ENCODE measurements at places on chromosomes 3 and 15.

GRCh38 chr15:72474912-72475628 lies 940 bp downstream of the ARIH1 start:
- DNase-seq = no peak

GRCh38 chr3:49164983-49165720 lies 979 bp downstream of the CCDC71 start:
- no peak for DNase-seq

DNA sequence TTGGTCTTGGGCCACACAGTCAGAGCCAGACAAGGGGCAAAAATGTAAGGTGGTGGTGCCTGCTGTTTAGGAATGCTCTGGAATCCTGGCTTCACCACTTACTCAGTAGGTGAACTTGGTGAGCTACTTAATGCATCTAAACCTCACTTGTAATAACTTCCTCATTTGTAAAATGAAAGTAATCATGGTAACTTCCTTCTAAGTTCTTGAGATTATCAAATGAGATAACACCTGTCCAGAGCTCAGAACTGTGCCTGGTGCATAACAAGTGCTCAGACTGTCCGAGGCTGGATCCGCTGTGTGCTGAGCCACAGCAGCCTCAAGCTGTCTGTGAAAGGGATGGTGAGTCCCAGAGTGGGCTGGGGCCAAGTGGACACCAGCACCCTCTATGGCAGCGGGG lies 62.8 kb upstream of the KY start:
- DNase-seq = no peak

GRCh38 chr15:33638453-33638852 lies 327.7 kb downstream of the RYR3 start:
- no peak for DNase-seq

- no peak for DNase-seq
Observed at GRCh38 chr15:96160800-96161199, 169.7 kb upstream of the NR2F2 start.

GRCh38 chr3:16090024-16090423 lies 84.5 kb upstream of the GALNT15 start:
- peak; percentile 95 for DNase-seq

- peak; percentile 49 for DNase-seq
Observed at GRCh38 chr3:183664913-183665381, 29.5 kb downstream of the KLHL24 start.

- no peak for DNase-seq
Observed at GRCh38 chr15:58139276-58139988, 1.3 kb downstream of the AQP9 start.

- DNase-seq = no peak
Observed at GRCh38 chr3:97510795-97511194, 253.8 kb upstream of the ARL6 start.

DNA sequence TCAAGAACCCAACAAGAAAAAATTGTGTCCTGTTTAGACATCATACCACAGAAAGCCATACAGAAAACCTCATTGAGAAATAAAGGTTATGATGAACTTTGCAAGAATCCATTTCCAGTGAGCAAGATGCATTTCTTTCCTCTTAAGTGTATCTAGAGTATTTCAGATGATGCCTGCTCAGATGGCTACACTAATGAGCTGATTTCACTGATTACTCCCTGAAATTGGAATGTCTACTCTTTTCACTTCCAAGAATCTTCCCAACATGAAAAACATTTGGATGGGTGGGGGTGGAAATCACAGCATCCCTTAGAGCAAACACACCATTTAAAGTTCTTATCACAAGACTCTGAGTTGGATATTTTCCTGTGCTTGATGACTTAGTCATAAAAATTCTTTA lies 41.4 kb upstream of the IL12A start:
- no peak for DNase-seq

- DNase-seq = no peak
Observed at GRCh38 chr3:17142516-17142915, 257.8 kb downstream of the PLCL2 start.

GRCh38 chr3:106115557-106115956 lies 246.7 kb upstream of the CBLB start:
- no peak for DNase-seq

DNA sequence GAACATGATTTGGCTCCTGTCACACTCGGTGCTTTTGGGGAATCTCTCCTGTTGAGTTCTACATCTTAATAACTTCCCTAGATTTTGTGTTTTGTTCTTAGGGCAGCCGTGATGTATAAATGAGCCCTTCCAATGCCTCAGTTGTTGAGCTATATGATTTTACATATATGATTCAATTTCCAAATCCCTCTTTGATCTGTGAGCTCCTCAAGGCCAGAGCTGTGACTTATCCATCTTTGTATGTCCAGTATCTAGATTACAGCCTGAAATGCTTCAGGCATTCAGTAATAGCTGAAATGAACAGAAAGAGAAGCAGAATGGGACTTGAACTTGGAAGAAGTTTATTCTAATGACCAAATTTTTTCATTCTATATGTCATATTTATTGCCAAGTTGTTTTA lies 26.6 kb downstream of the CGGBP1 start:
- no peak for DNase-seq

DNA sequence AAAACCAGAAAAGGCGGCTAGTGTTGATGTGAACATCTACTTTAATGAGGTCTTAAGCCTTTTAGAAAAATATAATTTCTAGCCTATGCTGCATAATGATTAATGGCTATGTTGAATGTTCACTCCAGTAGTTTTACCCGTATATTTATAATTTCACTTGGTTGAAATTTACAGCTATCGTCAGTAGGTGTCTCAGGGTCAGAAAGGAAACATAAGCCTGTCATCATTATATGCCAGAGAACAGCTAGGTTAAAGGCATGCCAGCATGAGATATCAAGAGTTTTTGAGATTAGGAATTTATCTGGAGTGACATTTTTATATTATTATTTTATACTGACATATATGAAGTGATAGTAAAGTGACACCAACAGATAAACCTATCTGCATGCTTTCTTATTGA lies 904.1 kb downstream of the OTOL1 start:
- DNase-seq = no peak

DNA sequence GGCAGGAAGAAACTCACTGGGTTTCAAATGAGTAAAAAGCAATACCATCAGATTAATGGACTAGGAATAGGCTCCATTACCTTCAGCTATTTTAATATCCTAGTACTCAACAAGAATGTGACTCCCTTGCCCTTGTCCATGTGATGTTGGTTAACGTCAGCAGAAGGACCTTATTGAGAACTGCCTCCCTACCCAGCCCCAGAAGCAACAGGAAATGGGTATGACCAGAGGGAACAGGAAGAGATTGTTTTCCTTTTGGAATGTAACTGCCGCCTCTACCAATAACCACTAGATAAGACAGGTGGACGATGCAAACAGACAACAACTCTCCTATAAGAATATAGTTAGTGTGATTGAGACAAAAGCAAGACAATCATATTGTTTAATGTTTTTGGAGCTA lies 10.4 kb upstream of the MME start:
- peak; percentile 87 for DNase-seq

DNA sequence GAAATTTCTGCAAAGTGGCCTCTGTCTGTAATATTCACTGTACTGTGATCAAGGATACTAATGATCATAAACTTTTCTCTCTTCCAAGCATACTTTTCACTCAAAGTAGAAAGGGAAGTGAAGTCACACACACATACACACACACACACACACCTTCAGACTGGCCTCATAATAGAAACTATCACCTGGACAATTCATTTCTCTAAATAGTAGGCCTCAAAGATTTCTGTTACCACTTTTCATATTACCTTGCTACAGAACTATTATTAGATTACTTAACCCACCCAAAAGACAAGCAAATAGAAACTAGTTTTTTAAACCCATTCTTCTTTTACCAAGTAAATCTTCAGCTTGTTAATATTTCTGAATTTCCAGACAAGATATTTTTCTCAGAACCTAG lies 12.2 kb downstream of the CPB1 start:
- DNase-seq = no peak

DNA sequence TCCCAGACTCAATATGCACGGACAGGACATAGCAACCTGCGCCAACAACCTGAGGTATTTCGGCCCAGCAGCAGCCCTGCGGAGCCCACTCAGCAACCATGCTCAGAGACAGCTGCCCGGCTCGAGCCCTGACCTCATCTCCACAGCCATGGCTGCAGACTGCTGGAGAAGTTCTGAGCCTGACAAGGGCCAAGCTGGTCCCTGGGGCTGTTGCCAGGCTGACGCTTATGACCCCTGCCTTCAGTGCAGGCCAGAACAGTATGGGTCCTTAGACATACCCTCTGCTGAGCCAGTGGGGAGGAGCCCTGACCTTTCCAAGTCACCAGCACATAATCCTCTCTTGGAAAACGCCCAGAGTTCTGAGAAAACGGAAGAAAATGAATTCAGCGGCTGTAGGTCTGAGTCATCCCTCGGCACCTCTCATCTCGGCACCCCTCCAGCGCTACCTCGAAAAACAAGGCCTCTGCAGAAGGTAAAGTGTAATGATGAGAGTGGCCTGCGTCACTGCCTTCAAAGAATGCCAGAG lies 25.5 kb downstream of the TMEM41A start:
- DNase-seq = no peak

GRCh38 chr3:98136631-98137030 lies 6.1 kb downstream of the OR5H1 start:
- DNase-seq = no peak

All from HFF-Myc (cell line).